Activated T-helper 2 cell treated with anti-CD3 and anti-CD28 coated beads, Interferon-gamma antibody, Interleukin-2, Interleukin-4, amounts not matched to agents 10 μg/mL and 5 μg/mL and 100 μg/mL, durations not matched to agents 14 hours and 24 hours and 36 hours (primary cell): ENCODE measurements at places on chromosomes 1 and 21. TPM values are rescaled to one million over a fixed set of nuclear protein-coding genes. Genes with fewer than 3 reads are reported as not detected.
A peak's percentile ranks its signal among the peaks of the same experiment; 100 is the strongest.

Gene MIXL1
- total RNA-seq = 0.39 TPM in 1 of 2 replicates, not detected in the other

Gene FAM177B
- total RNA-seq = not detected in 2 replicates

Gene ADORA1
- not detected in 2 replicates for total RNA-seq

GRCh38 chr1:43931711-43932660 lies 1.6 kb upstream of the ARTN start:
- H3K36me3 ChIP-seq = peaks cover 4% of the 10 kb centered on the region
- no peak overlapping the region for H3K4me3 ChIP-seq
- H3K27ac ChIP-seq = no peak overlapping the region
- H3K4me1 ChIP-seq = peaks cover 11% of the 10 kb centered on the region
- H3K27me3 ChIP-seq = peaks cover 10% of the 10 kb centered on the region

DNA sequence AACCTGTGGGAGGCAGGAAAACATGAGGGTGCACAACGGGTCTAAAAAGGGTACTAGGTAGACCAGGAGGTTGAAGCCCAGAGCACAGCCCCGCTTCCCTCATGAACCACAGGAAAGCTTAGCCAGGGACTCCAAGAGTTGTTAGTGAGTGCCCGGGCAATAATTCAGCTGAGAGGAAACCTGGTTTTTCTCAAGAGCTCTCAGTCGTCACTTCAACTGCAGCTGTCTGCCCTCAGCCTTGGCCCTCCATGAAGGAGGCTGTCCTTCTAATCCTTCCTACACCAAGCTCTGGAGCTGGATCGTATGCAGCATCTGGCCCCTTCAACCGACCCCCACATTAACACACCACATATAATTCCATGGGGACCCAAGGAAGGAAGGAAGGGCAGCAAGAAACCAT lies 77.0 kb upstream of the BACE2 start:
- H3K27me3 ChIP-seq = no peaks in the 10 kb centered on the region
- no peak overlapping the region for H3K4me3 ChIP-seq
- no peaks in the 10 kb centered on the region for H3K36me3 ChIP-seq
- no peak overlapping the region for H3K27ac ChIP-seq
- no peak for DNase-seq

Gene RAB42
- total RNA-seq = 0.34 TPM in 2 replicates

Gene CFH
- total RNA-seq = 0.44 and 0.71 TPM in 2 replicates

Gene FCGR1A
- total RNA-seq = not detected in 2 replicates

- H3K36me3 ChIP-seq = no peaks in the 10 kb centered on the region
- no peaks in the 10 kb centered on the region for H3K4me1 ChIP-seq
- H3K4me3 ChIP-seq = no peak overlapping the region
- no peak for DNase-seq
These were observed 804.4 kb downstream of the BRINP3 start for GRCh38 chr1:189673217-189673616.

GRCh38 chr21:31358158-31358557 lies 14.1 kb upstream of the TIAM1 start:
- peaks cover 42% of the 10 kb centered on the region for H3K4me1 ChIP-seq
- peaks cover 12% of the 10 kb centered on the region for H3K36me3 ChIP-seq
- no peak for DNase-seq
- H3K27ac ChIP-seq = no peak overlapping the region
- H3K27me3 ChIP-seq = no peaks in the 10 kb centered on the region

Gene NDUFS5
- total RNA-seq = 173 and 188 TPM in 2 replicates

DNA sequence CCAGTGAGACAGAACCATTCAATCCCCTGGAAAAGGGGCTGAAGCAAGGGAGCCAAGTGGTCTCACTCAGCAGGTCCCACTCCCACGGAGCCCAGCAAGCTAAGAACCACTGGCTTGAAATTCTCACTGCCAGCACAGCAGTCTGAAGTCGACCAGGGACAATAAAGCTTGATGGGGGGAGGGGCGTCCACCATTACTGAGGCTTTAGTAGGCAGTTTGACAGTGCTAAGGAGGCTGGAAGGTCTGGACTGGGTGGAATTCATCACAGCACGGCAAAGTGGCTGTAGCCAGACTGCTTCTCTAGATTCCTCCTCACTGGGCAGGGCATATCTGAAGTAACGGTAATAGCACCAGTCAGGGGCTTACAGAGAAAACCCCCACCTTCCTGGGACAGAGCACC lies 105.4 kb upstream of the GORAB start:
- H3K4me1 ChIP-seq = no peaks in the 10 kb centered on the region
- no peak for DNase-seq
- H3K36me3 ChIP-seq = no peaks in the 10 kb centered on the region
- H3K27ac ChIP-seq = no peak overlapping the region
- no peaks in the 10 kb centered on the region for H3K27me3 ChIP-seq

Gene ARTN
- 0.21 and 0.39 TPM in 2 replicates for total RNA-seq

GRCh38 chr1:202806845-202807450 lies 1.3 kb downstream of the KDM5B start:
- DNase-seq = peak; percentile 24
- peaks cover 21% of the 10 kb centered on the region for H3K36me3 ChIP-seq
- peaks cover 10% of the 10 kb centered on the region for H3K27me3 ChIP-seq
- H3K4me1 ChIP-seq = peaks cover 52% of the 10 kb centered on the region

DNA sequence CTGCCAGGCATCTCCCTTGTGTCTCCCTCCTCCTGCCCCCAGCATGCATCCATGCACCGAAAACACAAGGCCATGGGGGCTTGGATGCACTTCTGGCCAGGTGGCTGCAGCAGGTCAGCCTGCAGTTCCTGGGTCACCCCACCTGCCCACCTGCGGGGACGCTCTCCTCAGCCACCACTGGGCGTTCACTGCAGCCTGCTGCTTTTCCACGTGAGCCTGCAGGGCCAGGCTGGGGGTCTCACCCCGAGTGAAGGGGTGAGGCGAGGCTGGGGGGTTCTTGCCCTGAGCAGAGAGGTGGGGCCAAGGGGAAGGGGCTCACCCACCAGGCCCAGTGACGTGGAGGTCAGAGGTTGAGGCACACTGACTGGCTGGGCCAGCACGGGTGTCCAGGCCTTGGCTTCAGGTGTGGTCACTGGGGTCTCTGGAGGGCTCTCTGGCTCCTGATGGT lies 64.6 kb downstream of the WNT9A start:
- no peaks in the 10 kb centered on the region for H3K36me3 ChIP-seq
- no peak overlapping the region for H3K27ac ChIP-seq

Gene CD52
- total RNA-seq = 237 and 243 TPM in 2 replicates

Gene SV2A
- total RNA-seq = 17.9 and 18.4 TPM in 2 replicates

GRCh38 chr1:201633811-201634210 lies 94.9 kb downstream of the NAV1 start:
- no peaks in the 10 kb centered on the region for H3K36me3 ChIP-seq
- H3K4me1 ChIP-seq = no peaks in the 10 kb centered on the region

Gene CDA
- not detected in 2 replicates for total RNA-seq

- no peaks in the 10 kb centered on the region for H3K27me3 ChIP-seq
- DNase-seq = no peak
- H3K4me3 ChIP-seq = no peak overlapping the region
- H3K36me3 ChIP-seq = no peaks in the 10 kb centered on the region
- H3K4me1 ChIP-seq = no peaks in the 10 kb centered on the region
- no peak overlapping the region for H3K27ac ChIP-seq
These were observed 206.2 kb upstream of the ADAMTS5 start for GRCh38 chr21:27173053-27173452.

- no peak overlapping the region for H3K27ac ChIP-seq
- no peaks in the 10 kb centered on the region for H3K36me3 ChIP-seq
- H3K27me3 ChIP-seq = peaks cover 3% of the 10 kb centered on the region
- no peak for DNase-seq
- H3K4me1 ChIP-seq = no peaks in the 10 kb centered on the region
These were observed 31.3 kb upstream of the CLCA4 start for GRCh38 chr1:86515597-86515996.

DNA sequence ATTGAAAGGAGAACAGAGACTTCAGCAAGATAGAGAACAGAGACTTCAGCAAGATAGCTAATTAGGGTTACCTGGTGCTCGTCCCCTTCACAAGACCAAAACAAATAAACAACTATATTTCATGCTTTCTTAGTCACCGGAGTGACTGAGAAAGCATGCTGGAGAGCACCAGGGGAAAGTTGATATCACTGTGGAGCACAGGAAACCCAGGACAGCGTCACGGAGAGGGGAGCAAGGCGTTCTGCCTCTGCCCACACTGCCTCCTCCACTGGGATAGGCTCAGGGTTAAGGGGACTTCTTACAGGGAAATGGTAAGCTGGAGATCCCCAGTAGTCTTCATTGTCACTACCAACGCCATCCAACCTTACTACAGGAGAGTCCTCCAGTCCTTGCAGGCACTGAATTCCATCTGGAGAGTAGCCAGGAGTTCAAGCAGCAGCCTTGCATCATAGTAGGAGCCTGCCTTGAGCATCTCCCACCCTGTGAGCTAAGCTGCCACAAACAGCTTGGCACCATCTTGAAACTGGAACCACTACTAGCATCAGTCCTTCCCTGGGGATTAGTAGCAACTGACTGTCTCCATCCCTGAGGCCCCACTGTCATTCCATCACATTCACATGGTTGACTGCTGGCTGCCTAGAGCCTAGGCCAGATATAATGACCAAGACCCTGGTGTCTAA lies 239.4 kb downstream of the PLPP3 start:
- DNase-seq = no peak
- no peaks in the 10 kb centered on the region for H3K27me3 ChIP-seq
- H3K4me1 ChIP-seq = no peaks in the 10 kb centered on the region

Gene SZT2
- total RNA-seq = 56.6 and 58.4 TPM in 2 replicates

DNA sequence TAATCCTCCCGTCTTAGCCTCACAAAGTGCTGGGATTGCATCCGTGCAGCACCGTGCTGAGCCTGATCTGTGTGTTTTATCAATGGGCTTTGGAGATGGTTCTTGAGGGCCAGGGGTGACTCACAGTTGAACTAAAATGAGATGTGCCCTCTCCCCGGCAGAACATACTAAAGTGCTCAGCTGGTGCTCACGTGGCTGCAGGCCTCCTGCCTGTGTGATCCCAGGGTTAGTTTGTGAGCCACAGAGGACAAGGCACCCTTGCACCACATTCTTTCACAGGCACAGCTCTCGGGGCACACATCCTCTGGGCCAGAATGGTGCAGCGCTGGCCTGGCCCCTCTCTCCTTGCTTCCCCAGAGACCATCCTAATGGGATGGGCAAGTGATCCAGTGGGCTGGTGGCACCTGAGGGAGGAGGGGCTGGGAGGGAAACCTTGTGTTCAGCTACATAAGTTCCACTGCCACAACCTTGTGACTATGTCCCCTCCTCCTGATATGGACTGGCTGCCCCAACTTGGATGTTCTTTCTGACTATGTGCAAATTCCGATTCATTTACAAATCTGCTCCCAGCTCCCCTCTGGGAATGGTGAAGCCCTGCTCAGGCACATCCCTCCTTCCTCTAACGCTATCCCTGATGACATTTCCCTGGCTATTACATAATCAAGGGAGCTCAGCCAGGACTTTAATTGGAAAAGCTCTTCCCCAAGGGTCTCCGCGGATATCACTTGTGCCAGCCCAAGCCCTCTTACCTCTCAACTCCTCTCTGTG lies 197.0 kb upstream of the EDN2 start:
- H3K36me3 ChIP-seq = no peaks in the 10 kb centered on the region
- H3K27me3 ChIP-seq = no peaks in the 10 kb centered on the region
- H3K4me3 ChIP-seq = no peak overlapping the region

DNA sequence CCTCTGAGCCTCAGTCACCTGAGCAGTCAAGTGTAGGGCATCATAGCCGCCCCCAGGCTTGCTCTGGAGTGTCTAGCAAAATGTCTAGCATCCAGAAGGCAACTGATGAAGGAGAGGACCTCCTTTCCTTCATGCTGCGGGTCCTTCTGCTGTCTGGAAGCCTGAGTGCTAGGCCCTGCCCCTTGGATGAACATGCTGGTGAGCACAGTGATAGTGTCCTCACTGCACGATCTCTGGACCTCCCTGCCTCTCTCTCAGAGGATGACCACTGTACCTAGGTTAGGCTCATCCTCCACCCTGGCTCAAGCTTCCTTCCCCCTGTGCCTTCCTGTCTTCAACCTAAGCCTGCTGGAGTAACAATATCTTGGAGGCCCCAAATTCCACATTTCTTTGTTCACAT lies 128.6 kb downstream of the TENT5C start:
- no peak for DNase-seq
- H3K4me3 ChIP-seq = no peak overlapping the region
- H3K36me3 ChIP-seq = no peaks in the 10 kb centered on the region
- H3K27ac ChIP-seq = peak overlapping the region; percentile 64
- H3K27me3 ChIP-seq = peaks cover 14% of the 10 kb centered on the region

GRCh38 chr1:101284021-101284420 lies 47.2 kb downstream of the S1PR1 start:
- H3K27ac ChIP-seq = peak overlapping the region; percentile 43
- DNase-seq = peak; percentile 15
- H3K27me3 ChIP-seq = no peaks in the 10 kb centered on the region
- peaks cover 73% of the 10 kb centered on the region for H3K4me1 ChIP-seq

DNA sequence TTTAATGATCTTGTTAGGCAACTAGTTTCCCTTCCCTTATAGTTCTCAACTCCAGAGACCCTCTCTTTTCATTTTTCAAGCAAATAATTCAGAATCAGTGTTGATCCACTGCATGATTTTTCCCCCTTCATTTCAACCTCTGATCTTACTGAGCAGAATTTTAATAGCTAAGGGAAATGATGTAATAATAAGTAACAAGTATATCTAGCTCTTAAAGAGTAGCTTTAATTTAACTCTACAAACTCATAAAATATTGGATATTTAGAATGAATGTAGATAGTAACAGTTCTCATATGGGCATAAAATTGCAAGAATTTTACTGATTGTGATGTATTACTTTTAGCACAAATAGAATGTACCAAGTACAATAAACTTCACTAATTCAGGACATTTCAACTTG lies 130.2 kb downstream of the NR5A2 start:
- peaks cover 28% of the 10 kb centered on the region for H3K4me1 ChIP-seq
- no peak overlapping the region for H3K4me3 ChIP-seq
- no peak overlapping the region for H3K27ac ChIP-seq
- peaks cover 4% of the 10 kb centered on the region for H3K27me3 ChIP-seq
- peaks cover 4% of the 10 kb centered on the region for H3K36me3 ChIP-seq

- no peak overlapping the region for H3K4me3 ChIP-seq
- H3K27me3 ChIP-seq = no peaks in the 10 kb centered on the region
- H3K4me1 ChIP-seq = no peaks in the 10 kb centered on the region
- DNase-seq = no peak
- H3K36me3 ChIP-seq = no peaks in the 10 kb centered on the region
These were observed 65.9 kb upstream of the L1TD1 start for GRCh38 chr1:62128745-62129144.

Gene FAM72A
- total RNA-seq = 28.2 and 29.5 TPM in 2 replicates

Gene DNALI1
- total RNA-seq = not detected in 2 replicates

- H3K36me3 ChIP-seq = no peaks in the 10 kb centered on the region
- H3K27me3 ChIP-seq = no peaks in the 10 kb centered on the region
- DNase-seq = no peak
- H3K27ac ChIP-seq = peak overlapping the region; percentile 42
These were observed 470 bp upstream of the MTMR11 start for GRCh38 chr1:149936992-149937705.

Gene SCYL3
- 9.5 and 10.2 TPM in 2 replicates for total RNA-seq

Gene GUCA2A
- not detected in 2 replicates for total RNA-seq

GRCh38 chr21:41593760-41594138 lies 85.8 kb upstream of the TMPRSS2 start:
- no peaks in the 10 kb centered on the region for H3K36me3 ChIP-seq
- no peak overlapping the region for H3K27ac ChIP-seq
- DNase-seq = no peak
- peaks cover 3% of the 10 kb centered on the region for H3K27me3 ChIP-seq
- H3K4me1 ChIP-seq = no peaks in the 10 kb centered on the region
